T1000 (cell line): ENCODE measurements at places on chromosomes 7 and 10.

- DNase-seq, result no peak
Observed at GRCh38 chr7:99038086-99038855, 105.6 kb downstream of the SMURF1 start.

DNA sequence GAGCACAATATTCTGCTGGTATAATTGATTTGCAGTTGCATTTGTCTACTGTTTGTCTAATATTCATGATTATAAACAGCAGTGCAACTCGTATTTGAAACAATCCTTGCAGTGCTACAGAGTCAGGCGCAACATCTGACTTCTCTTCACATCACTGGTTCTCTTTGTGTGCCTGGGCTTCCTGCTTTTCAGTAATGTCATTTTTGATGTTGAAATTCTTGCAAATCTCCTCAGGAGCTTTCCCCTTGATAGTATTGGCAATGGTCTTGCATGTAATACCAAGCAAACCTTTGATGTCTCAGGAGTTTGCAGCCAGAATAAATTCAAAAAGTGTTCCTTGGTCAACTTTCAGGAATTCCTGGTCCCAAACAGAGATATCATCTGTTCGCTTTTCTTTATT is 20.2 kb downstream of the HPS6 start:
- DNase-seq, result no peak

- DNase-seq, result no peak
Observed at GRCh38 chr10:79994556-79994955, 45.7 kb upstream of the SFTPD start.

DNA sequence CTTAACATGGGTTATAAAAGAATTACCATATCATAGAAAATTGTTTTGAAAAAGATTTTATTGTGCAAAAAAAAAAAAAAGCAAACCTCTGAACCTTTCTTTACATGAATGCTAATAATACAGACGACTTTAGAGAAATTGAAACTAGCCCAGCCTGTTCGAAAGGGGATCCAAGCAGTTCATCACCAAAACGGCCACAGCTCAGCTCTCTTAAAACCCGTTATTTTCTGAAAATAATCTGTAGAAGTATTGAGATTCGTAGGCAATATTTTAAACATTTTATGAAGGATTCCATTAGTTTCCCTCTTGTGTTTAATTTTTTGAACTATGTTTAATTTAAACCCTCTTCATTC is 9.9 kb upstream of the GSAP start:
- no peak for DNase-seq
